ENCODE measurements at places on chromosomes 11 and 22.

DNA sequence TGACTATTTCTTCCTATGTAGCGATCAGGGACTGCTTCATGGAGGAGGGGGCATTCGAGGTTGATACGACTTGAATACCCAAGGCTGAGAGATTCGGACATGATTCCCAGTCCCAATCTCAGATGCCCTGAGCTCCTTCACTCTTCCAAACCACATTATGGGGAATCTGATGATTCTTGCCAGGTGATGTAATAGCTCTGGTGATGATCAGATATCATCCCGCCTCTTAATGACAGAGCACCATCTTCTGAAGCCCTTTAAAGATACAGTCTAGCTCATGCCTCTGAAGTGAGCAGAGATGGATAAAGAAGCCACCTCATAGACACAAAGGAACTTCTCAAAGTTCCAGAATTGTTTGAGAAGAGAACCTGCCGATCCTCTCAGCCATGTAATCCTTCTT lies 8.9 kb upstream of the CLMP start:
- DNase-seq, result no peak

DNA sequence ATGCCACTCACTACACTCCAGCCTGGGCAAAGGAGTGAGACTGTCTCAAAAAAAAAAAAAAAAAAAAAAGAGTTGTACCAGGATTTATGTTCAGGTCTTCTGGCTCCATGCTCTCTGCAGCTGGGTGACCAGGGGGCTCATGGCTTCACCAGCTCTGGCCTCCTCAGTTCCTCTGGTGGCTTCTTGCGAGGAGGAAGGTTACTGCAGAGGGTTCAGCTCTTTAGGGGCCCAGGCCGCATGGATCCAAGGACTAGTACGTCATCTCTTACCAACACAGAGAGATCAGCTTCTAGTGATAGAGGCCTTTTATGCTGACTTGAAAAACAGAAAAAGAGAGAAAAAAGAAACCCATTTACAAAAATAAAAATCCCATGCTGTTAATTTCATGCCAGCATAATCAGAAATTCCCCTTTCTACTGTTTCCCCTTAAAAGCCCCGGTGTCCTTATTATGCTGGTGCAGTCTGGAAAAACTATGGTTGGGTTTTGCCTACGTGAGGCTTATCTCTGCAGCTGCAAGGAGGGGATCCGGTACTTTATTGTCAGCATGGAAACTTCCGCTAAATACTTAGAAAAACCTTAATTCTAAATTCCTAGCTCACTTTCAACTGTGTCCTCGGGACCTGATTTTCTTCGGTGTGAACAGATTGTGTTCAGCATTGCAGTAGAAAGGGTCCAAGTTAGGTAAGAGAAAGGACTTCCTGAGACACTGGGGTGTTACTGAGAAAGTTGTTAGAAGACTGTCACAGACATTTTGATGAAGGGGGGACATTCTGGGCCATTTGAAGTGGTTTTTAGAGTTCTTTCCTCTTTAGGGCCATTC lies 13.7 kb downstream of the ZBTB16 start:
- DNase-seq, result no peak

- peak; percentile 65 for DNase-seq
Observed at GRCh38 chr22:25668437-25668836, 73.6 kb upstream of the MYO18B start.

GRCh38 chr11:103768816-103769215 lies 267.6 kb upstream of the DDI1 start:
- DNase-seq, result no peak

DNA sequence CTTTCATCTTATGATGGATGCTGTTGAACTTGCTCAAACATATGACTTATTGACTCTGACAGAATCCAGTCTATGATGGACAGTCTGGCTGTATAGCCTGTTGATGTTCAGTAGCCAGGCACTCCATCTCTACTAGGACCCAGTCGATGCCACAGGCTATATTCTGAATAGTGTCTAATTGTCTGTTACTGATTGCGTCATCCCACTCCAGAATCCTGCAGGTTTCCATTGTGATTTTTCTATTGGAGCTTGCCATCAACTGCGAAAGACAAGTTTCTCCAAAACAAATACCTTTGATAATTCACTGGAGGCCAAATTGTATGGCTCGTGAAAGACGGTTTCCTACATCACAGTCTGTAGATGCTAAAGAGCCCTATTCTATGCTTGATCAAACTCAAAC lies 481.7 kb upstream of the CHORDC1 start:
- DNase-seq, result no peak

GRCh38 chr11:122984186-122985011 lies 2.8 kb upstream of the BSX start:
- DNase-seq, result peak; percentile 28

Measured in muscle of leg (tissue), 16 donors.